ENCODE measurements at places on chromosomes 6 and 20.

DNA sequence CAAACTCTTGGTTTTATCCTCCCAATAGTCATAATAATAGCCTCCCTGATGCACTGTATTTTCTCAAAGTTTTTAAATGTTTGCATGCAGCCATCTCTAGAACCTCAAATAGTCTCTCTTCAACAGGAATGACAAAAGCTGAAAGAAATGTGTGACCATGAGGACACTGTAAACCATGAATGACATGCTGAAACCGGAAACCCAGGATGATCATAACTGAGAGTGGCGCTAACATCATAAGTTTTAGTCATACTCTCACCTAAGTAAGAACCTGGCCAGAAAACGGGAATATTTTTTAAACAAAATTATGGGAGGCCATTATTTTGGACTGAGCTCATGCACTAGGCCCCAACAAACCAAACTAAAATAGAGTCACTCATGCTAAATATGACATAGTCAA is 278.4 kb upstream of the STXBP5 start:
- no peak for DNase-seq

GRCh38 chr6:537114-537513 is 119.8 kb downstream of the HUS1B start:
- no peak for DNase-seq

DNA sequence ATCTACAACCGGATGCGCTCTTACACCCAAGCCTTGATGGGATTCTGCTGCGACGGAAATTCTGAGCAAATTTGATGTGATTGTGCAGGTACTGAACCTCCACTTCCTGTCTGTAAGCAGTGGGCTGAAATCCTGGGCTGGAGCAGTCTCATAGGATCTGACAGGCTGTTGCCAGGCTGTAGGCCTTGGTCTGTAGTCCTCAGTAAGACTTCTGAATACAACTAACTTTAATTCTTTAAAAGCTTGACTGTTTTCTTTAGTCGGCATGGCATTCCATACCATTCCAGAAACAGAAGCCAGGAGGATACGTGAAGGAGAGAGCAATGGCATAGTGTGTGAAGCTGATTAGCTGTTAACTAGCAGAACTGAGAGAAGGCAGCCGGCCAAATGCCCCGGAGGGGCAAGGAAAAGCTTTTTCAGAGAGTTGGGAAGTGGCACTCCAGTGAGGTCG is 68.3 kb downstream of the ADTRP start:
- peak; percentile 74 for DNase-seq

- peak; percentile 60 for DNase-seq
Observed at GRCh38 chr6:29924731-29925130, 17.6 kb upstream of the HLA-A start.

DNA sequence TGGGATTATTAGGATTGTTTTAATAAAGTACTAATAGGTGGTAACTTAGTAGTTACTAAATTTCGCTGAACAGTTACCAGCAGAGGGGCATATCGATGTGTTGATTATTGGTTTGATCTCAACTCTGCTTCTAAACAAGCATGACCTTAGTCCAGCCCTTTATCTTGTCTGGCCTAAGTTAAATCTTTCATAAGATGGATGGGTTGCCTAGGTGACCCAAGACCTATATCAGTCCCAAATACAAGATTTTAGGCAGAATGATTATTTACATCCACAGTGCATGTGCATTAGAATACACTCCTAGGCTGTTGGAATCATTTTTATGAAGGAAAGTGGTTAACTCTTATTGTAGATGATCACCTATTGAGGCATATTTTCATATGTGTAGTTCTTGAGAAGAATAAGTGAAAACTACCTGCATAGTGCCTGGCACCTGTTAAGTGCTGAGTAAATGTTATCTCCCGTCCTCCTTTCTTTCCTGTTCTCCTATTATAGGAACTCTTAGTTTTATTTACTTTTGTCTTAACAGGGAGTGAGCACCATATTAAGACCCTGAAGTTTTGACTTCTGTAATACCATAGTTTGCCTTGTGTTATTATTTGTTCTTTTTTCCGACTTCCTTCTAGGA is 1.1 kb downstream of the HSF2 start:
- DNase-seq: no peak

GRCh38 chr6:87444362-87444761 is 28.4 kb upstream of the SLC35A1 start:
- DNase-seq: no peak

DNA sequence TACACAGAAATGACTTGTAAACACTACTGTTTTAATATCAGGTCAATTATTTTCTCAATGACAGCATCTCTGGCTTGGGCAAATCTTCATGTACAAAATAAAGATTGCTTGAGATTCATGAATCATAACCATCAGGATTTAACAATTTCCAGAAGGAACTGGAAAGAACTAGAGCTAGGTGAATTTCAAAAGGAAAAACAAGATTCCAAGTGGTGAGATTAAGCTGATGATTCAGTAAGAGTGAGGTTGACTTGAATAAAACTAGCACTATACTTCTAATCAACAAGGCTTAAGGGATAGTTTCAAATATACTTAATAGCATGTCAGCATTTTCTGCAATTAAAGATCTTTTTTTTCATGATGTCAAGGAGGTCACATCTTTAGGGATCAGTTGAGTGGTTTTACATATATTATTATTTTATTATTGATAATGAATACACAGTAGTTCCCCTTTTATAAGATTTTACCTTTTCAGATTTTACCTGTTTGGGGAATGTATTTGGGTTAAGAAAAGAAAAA is 43.5 kb upstream of the HCRTR2 start:
- no peak for DNase-seq

DNA sequence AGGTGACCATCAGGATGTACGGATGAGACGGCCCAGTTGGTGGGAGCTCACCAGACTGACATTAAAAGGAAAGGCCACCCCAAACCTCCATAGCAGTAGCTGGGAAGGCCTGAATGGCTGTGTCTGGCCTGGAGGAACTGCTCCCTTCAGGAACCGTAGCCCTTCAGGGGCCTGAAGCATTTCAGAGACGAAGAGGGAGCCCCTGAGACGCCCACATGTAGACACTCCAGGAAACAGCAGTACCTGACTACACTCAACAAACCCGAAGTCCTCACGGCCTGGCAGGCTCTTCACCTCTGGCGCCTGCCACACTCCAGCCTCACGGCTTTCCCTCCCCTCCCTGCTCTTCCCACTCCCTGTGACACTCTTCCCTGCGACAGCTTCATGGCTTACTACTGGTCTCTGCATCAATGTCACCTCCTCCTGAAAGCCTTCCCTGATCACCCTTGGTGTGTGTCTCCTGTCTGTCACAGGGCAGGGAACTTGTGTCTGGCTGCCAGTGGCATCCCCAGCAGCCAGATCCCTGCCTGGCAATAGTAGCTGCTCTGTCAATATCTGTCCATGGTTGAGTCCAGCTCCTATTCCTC is 14.6 kb upstream of the STX16 start:
- no peak for DNase-seq

DNA sequence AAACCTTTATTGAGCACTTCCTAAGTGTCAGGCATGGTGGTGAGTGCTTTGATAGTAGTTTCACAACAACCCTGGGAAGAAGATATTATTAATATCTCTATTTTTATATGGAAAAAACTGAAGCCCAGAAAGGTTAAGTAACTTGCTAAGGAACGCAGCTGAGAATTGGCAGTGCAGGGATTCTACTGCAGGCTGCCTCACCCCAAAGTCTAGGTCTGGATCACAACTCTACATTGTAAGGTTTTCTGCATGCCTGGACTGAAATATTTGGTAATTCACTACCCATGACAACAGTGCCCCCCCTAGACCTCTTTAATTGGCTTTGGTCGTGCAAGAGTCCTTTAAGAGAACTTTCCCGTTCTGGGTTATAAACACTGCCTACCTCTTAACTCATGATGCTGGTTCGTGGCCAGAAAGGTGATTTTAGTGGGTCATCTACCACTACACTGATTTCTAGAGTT is 67.1 kb upstream of the KCNQ5 start:
- no peak for DNase-seq

- no peak for DNase-seq
Observed at GRCh38 chr6:44227148-44227793, 3.9 kb downstream of the SLC29A1 start.

- no peak for DNase-seq
Observed at GRCh38 chr20:32702706-32703425, 29.1 kb upstream of the C20orf203 start.

DNA sequence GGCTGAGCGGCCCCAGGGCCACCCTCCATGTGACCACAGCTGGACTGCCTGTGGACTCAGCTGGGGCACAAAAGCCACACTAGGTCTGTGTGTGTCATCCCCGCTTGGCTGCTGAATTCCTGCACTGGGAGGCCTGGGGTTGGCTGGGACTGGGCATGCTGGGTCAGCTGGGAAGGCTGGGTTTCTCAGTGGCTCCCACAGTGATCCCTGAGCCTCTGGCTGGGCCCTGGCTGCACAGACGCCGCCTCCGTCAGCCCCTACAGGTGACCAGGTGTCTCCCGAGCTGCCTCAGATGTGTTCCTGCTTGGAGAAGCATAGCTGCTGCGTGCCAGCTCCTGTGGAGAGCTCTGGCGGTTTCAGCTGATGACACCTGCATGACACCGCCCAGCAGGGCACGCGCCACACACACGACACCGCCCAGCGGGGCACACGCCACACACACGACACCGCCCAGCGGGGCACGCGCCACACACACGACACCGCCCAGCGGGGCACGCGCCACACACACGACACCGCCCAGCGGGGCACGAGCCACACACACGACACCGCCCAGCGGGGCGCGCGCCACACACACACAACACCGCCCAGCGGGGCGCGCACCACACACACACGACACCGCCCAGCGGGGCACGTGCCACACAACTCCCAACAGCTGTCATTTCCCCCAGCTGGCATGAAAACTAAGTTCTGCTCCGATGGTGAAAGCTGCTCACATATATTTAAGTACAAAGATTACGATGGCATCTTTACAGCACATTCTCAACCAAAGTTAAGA is 88.8 kb downstream of the TAF4 start:
- no peak for DNase-seq

- DNase-seq: no peak
Observed at GRCh38 chr6:73637404-73637803, 16.4 kb downstream of the SLC17A5 start.

DNA sequence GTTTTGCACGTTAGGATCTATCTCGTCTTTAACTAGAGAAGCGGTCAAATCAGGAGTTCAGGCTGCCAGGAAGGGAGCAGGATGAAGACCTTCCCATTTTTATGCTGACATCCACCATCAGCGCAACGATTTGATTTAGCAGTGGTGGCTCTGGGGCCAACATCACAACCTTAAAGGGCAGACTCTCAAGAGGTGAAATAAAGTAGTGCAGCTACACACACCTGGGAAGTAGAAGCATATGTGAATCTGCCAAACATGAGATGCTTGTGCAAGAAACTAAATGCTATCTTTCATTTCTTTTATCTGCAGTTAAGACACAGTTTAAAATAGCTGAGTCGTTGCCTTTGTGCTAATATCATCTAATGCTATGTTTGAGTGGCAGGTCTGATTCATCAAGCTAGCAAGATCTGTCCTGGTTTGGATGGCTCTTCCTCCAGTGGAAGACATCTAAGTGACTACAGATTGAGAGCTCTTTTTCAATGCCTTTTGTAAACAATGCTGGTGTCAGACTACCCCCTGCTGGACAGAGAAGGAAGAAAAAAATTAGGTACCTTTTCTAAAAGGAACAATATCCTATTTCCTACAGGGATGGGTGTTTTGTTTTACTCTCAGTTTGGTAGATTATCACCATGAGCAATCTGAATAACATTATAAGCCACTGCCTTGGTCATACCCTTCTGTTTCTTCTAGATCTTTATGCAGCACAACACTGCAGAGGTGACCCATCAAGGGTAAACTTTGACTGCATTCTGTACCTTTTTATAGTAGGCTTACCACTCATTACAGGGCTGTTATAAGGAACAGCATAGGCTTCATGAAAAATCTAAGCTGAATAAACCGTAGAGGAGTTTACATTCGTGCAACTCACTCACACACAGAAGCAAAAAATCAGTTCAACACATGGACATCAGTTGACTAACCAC is 171.6 kb upstream of the FBXL4 start:
- DNase-seq: peak; percentile 7

GRCh38 chr6:6758915-6759654 is 170.6 kb downstream of the LY86 start:
- peak; percentile 19 for DNase-seq

- no peak for DNase-seq
Observed at GRCh38 chr6:134020071-134020470, 32.4 kb downstream of the SLC2A12 start.

GRCh38 chr6:133833949-133834359 is 55.0 kb upstream of the TCF21 start:
- no peak for DNase-seq

GRCh38 chr20:37358366-37359150 is 12.6 kb downstream of the SRC start:
- no peak for DNase-seq

- DNase-seq: no peak
Observed at GRCh38 chr20:62001178-62001715, 64.4 kb downstream of the TAF4 start.

GRCh38 chr20:5069141-5069806 is 50.5 kb downstream of the PCNA start:
- no peak for DNase-seq

- no peak for DNase-seq
Observed at GRCh38 chr6:90586546-90586835, 381 bp downstream of the MAP3K7 start.

- no peak for DNase-seq
Observed at GRCh38 chr6:3838992-3839867, 9.9 kb upstream of the FAM50B start.

DNA sequence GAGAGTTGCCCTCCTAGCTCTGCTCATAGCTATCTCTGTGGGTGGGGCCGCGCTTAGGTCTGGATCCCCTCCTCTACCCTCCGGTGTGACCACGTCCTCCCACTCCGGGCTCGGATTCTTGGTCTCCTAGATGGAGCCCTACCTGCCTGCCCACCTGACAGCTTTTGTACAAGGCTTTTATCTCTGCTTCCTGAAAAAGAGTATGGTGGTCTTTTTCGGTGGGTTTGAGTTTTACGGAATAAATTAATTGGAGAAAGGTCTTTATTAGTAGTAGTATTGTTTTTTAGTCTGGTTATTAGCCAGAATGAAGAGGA is 773 bp downstream of the SMAP1 start:
- DNase-seq: no peak

DNA sequence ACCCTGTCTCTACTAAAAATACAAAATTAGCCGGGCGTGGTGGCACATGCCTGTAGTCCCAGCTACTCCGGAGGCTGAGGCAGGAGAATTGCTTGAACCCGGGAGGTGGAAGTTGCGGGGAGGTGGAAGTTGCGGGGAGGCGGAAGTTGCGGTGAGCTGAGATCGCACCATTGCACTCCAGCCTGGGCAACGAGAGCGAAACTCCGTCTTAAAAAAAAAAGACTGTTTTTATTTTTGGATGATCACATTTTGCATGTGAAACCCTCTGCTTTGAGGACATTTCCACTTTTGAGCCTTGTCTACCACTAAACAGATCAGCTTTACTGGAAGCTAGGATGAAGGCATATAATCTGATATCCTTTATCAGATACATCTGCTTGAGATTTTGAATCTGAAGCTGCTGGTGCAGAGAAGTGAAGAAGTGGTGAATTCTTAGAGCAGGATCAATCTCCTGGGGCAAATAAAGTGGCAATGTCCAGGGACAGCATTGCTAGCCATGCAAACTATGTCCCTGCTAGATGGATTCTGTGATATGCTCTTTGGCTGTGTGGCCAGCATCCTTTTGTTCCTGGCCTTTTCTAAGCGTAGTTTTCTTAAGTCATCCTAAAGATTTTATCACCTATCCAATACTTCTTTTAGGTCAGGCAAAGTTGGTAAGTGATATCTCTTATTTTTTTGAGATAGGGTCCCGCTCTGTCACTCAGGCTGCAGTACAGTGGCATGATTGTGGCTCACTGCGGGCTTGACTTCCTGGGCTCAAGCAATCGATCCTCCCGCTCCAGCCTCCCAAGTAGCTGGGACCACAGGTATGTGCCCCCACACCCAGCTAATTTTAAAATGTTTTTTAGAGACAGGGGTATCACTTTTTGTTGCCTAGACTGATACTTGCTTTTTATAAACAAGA is 23.3 kb downstream of the RBL1 start:
- DNase-seq: no peak
